ENCODE measurements at places on chromosomes 4 and X.

DNA sequence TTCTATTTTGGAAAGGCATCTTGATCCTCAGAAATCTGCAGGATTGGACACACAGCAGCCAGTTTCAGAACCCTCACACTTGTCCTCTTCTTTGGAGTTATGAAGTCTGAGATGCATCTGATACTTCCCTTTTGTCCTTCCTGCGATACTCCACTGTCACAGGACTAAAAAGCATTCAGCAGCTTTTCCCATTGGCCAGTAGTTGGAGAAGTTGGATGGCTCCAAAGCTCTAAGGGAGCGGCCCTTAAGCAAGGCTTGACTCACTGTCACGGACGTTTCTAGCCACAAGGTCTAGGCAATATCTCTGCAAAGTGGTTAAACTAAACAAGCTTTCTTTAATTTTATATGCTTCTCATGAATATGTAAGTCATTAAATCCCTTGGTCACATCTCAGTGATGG is 417.0 kb downstream of the AFF2 start:
- DNase-seq: peak; percentile 9

- DNase-seq: no peak
Measured at GRCh38 chr4:152063621-152064240, 302.9 kb upstream of the GATB start.

- no peak for DNase-seq
Measured at GRCh38 chrX:10524578-10524977, 95.8 kb downstream of the MID1 start.

- DNase-seq: no peak
Measured at GRCh38 chr4:108484187-108484586, 136.2 kb upstream of the RPL34 start.

DNA sequence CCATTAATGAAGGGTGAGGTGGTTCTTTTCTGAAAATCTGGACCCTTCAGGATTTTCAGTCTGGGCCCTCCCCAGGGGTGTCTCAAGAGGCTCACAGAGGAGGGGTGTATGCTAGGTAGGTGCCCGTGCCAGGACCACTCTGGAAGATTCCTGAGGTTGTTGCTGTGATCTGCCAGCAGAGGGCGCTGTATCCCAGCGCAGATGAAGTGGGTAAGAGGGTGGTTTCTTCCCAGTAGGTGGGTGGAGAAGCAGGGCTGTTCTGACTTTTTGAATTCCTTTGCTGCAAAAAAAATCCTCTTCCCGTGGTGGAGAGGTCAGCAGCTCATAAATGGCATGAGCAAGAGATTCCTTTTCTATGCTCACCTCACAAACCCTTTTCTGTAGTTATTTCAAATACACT is 51.1 kb downstream of the SCML1 start:
- peak; percentile 30 for DNase-seq

DNA sequence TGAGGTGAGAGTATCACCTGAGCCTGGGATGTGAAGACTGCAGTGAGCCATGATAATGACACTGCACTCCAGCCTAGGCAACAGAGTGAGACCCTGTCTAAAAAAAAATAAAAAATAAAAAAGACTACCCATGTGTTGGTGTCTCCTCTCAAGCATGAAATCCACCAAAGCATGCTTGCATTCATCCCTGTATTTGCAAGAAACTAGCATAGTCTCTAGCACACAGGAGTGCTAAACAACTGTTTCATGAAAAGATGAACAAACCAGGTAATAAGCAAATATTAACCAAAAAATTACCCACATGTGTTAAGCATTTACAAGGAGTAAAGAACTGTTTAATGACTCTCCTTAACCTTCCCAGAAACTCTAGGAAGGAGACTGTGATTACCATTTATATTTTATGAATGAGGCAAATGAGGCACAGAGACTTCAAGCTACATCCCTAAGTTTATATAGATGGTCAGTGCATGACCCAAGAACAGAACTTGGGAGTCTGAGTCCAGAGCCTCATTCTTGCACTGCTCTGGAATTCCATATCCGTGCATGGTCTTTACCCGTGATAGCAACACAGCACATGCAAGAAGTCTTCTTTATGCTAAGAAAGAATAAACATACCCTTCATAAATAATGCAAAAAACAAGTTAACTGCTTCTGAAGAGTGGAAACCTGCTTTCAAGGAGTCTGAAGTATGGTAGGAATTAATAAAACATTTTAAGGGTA is 186.1 kb upstream of the STS start:
- no peak for DNase-seq

DNA sequence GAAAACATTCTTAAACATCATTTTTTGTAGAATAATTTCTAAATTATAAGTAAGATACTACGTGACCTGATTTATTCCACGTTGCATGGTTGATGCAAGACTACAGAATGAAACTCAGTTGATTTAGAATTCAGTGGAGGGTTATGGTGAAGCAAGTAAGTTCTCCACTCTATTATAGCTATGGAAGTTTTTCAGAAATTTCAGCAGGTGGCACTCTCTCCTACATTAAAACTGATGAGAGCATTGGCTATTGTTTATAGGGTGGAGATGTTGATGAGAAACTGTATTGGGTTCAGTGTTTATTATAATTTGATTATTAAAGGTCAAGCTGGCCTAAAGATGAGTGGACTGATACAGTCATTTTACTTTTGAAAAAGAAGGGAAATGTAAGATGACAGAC is 88.0 kb downstream of the FNIP2 start:
- DNase-seq: peak; percentile 20

DNA sequence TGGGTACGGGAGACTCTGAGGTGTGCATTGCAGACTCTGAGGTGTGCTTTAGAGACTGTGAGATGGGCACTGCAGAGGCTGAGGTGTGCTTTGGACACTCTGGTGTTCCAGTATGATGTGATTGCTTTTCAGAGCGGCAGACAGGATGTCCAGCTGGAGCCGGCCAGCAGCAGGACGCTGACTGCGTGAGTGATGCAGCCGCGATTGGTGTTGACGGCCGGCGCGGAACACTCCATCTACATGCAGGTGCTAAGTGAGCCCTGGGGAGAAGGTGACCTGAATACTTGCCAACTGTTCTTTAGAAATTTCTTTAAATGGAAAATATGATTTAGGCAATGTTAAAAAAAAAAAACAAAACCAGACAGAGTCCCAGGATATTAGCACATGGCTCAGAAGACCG is 103.1 kb upstream of the PPP2R3B start:
- DNase-seq: no peak

- no peak for DNase-seq
Measured at GRCh38 chr4:156764145-156764544, 207.5 kb downstream of the PDGFC start.

- no peak for DNase-seq
Measured at GRCh38 chrX:41353985-41354384, 20.0 kb downstream of the DDX3X start.

DNA sequence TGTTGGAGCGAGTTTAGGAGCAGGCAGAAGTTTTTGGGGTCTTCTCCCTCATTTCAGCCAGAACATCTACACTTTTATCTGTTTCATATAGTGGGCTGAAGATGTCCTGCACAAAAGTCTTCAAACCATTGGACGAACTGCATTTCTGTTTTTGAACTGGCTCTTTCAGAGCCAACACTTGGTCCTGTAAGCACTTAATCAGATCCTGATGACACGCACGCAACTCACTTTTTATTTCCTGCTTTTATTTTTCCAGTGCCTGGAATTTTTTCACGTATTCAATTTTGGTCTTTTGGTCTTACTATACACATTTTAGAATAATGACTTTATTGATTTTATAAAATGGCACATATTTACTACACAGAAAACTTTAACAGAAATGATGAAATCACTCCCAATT is 40.2 kb upstream of the NKX3-2 start:
- DNase-seq: no peak

GRCh38 chr4:15161439-15161838 is 159.2 kb downstream of the CPEB2 start:
- no peak for DNase-seq

- no peak for DNase-seq
Measured at GRCh38 chrX:46407036-46407752, 138.0 kb downstream of the ZNF674 start.

GRCh38 chr4:126973201-126973600 is 659.6 kb upstream of the INTU start:
- DNase-seq: no peak

GRCh38 chrX:108028854-108029253 is 16.0 kb upstream of the VSIG1 start:
- peak; percentile 21 for DNase-seq
